SJCRH30 (cell line): ENCODE measurements at places on chromosomes 2 and 18. TPM values are rescaled to one million over a fixed set of nuclear protein-coding genes. Genes with fewer than 3 reads are reported as not detected.

Gene SULT1C2
- not detected in 2 replicates for total RNA-seq

DNA sequence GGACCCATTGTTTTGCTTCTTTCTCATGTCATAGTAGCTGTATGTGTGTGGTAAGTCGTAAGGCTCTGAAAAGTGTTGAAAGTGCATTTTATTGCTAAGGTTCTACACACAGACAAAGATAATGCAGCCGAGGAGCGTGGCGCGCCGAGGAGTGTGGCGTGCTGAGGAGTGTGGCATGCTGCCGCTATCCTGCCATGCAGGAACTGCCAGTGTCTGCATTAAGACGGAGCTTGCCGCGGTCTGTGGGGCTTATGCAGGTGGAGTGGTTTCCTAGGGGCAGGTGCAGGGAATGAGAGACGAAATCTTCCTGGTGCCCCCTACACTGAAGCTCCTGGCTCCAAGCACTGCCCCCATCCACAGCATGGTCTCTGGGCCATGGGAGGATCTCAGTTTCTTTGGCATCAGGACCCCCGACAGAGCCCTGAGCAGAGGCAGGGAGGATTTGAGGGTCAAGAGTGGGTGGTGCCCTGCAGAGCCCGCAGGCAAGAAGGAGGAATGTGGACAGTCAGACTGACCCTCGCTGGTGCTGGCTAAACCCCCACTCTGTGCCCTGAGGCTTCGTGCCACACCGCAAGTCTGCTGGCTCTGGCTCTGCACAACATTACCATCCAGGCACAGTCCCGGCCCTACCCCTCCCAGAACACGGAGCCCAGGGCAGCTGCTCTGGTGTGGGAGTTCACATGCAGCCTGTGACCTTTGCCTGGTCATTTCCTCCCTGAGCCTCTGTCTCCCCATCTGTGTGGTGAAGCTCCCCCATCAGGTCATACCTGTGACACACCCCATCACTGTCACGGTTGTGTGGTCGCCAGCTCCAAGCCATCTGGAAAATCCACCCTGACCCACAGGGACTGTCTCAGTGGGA, 3.2 kb downstream of the SNED1 start:
- no peak for DNase-seq
- peaks cover 30% of the 10 kb centered on the region for H3K36me3 ChIP-seq
- H3K27ac ChIP-seq = no peak overlapping the region
- H3K4me1 ChIP-seq = peaks cover 13% of the 10 kb centered on the region
- H3K27me3 ChIP-seq = no peaks in the 10 kb centered on the region

- H3K4me3 ChIP-seq = no peak overlapping the region
- no peak overlapping the region for H3K27ac ChIP-seq
- DNase-seq = no peak
- H3K27me3 ChIP-seq = no peaks in the 10 kb centered on the region
These were observed 115.6 kb upstream of the AGAP1 start for GRCh38 chr2:235378246-235378645.

Gene CABYR
- not detected in 2 replicates for total RNA-seq

- H3K27me3 ChIP-seq = no peaks in the 10 kb centered on the region
- 0 out of 2 replicates have a peak, but pooled peaks cover 3% of the 10 kb centered on the region for H3K4me1 ChIP-seq
- no peak overlapping the region for H3K4me3 ChIP-seq
- no peak for DNase-seq
These were observed 178.1 kb upstream of the PIEZO2 start for GRCh38 chr18:11327391-11328009.

Gene DLX2
- total RNA-seq = 0.76 and 0.89 TPM in 2 replicates

Gene MC4R
- total RNA-seq = not detected in 2 replicates

- H3K27ac ChIP-seq = no peak overlapping the region
- H3K4me1 ChIP-seq = no peaks in the 10 kb centered on the region
- no peaks in the 10 kb centered on the region for H3K36me3 ChIP-seq
- no peaks in the 10 kb centered on the region for H3K27me3 ChIP-seq
- no peak for DNase-seq
These were observed 36.5 kb upstream of the CYTIP start for GRCh38 chr2:157480182-157480961.

DNA sequence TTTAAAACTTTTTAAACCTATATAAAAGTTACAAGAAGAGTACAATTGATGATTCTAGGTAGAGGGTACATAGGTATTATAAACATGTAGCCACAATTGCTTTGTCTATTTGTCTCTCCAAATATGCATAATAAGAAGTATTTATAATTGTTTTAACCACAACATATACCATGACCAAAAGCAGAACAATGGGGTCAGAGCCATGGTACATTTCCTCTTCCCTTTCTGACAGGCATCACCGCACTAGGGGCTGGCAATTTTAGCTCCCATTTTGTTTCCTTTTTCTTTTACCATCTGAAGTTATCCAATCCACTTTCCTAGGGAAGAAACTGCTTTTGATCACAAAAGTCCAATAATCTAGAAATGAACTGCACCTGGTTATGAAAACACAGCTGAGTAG, 49.3 kb downstream of the TMX3 start:
- DNase-seq = no peak
- H3K27ac ChIP-seq = no peak overlapping the region
- H3K4me3 ChIP-seq = no peak overlapping the region
- H3K4me1 ChIP-seq = no peaks in the 10 kb centered on the region
- no peaks in the 10 kb centered on the region for H3K36me3 ChIP-seq

DNA sequence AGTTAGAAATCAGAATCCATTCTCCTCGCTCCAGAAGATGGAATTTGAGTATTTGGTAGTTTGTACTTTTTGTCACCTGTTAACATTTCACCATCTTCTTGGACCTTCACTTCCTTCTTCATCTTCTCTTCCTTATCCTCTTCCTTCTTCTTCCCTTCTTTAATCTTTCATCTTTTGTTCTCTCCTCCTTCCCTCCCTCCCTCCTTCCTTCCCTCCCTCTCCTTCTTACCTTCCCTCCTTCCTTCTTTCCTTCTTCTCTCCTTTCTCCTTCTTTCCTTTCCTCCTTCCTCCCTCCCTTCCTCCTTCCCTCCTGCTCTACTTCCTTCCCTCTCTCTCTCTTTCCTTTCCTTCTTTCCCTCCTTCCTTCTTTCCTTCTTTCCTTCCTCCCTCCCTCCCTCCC, 31.1 kb upstream of the LTBP1 start:
- no peak overlapping the region for H3K27ac ChIP-seq
- no peaks in the 10 kb centered on the region for H3K36me3 ChIP-seq
- no peak overlapping the region for H3K4me3 ChIP-seq
- no peak for DNase-seq

Gene RFX8
- 0.06 and 0.43 TPM in 2 replicates for total RNA-seq
